NCI-H187 treated with DMSO at 0.1 percent for 48 hours (cell line): ENCODE measurements at places on chromosomes 3 and 15.

DNA sequence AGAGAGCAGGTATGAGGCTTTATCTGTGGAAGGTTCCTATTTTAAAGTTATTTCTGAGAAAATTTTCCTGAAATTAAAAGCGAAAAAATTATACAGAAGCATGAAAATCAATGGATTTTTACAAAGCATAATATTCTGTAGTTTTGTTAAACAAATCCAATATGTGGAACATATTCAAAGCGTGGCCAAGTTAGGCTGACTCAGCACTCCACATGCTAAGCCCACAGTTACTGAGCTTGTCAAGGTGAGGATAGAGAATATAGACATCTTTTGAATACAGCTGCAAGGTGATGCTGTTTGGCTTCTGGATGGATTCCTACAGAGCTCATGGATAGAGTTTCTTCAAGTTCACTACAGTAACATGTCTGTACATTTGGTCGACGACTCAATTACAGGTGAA is 302.5 kb downstream of the C3orf38 start:
- DNase-seq: no peak

DNA sequence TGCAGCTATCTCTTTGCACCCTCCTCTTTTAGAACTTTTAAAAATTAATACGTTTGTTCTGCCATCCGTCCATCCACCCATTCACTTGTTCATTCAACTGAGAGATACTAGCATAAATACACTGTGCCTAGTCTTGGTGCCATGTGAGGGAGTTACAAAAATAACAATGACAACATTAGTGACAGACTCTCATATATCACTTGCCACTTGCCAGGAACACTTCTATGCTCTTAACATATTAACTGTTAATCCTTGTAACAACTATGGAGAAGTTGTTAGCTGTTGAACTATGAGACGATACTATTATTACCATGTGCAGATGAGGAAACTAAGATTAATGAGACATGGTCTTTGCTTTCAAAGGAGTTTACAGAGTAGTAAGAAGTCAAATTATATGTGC is 33.6 kb downstream of the RPL39L start:
- no peak for DNase-seq

GRCh38 chr3:176968631-176969030 is 228.7 kb downstream of the TBL1XR1 start:
- no peak for DNase-seq

DNA sequence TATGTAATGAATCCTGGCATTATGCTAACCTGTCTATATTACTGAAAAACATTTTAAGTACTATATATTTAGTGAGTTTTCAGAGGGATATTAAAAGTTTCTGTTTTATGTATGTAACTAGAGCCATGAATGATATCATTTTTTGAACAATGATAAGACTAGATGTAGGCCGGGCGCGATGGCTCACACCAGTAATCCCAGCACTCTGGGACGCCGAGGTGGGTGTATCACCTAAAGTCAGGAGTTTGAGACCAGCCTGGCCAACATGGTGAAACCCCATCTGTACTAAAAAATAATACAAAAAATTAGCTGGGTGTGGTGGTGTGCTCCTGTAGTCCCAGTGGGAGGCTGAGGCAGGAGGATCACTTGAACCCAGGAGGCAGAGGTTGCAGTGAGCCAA is 34.1 kb downstream of the DHX36 start:
- no peak for DNase-seq

DNA sequence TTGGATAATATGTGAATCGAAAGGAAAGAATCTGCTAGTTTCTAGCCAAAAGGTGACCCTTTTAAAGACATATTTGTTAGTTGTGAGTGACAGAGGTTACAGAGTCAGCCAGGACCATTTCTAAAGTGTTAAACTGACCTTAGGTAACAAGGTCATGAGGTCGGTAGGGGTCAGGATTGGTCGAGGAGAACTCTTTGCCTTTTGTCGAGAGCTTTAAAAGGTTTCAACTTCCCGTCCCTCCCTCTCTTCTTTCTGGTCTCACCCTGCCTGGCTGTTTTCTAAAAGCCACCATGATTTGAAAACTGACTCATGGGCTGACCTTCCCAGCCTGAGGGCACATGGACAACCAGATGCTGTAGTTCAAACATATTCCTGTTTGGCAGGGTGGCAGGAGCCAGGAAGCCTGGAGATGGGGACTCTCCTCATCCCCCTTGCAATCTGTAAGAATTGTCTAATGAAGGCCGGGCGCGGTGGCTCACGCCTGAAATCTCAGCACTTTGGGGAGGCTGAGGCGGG is 25.8 kb upstream of the PRTG start:
- no peak for DNase-seq

DNA sequence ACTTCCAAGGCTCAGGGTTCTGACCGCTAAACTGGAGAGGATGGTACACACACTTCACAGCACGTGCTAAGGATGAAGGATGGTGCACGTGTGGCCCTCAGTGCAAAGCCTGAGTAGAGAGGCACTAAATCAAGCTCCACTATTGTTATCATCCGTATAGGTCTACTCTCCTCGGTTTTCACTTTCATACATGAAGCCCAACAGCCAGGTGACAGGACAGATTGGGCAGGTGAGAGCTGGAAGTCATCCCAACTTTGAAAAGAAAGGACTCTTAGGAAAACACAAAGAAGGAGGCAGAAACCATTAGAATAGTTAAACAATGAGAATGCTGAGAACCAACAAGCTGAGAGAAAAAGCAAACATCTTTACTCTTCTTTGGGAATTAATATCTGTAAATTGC is 21.1 kb downstream of the MAGI1 start:
- peak; percentile 62 for DNase-seq
